ENCODE measurements at places on chromosomes 3 and 15. TPM values are rescaled to one million over a fixed set of nuclear protein-coding genes. Genes with fewer than 3 reads are reported as not detected.

Gene CAV3
- total RNA-seq = 0.33 TPM

DNA sequence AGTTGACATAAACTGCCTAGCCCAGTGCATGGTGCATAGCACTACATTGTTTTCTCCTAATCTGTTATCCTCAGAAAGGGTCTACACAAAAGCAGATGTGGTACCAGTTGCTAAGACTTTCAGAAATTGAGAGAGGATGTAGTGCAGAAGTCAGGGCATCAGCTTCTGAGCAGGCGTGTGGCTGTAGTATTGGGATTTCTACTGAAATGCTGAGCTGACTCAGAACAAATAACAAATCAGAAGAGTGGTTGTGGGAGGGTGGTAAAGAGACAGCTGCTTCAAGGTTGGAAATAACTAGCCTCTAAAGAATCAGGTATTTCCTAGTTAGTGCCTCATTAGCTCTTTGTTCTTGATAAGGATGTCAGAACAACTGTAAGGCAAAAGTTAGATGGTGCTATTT, 161.3 kb downstream of the AKAP13 start:
- no peak for ATAC-seq

Gene NRG4
- total RNA-seq = 1.6 TPM

DNA sequence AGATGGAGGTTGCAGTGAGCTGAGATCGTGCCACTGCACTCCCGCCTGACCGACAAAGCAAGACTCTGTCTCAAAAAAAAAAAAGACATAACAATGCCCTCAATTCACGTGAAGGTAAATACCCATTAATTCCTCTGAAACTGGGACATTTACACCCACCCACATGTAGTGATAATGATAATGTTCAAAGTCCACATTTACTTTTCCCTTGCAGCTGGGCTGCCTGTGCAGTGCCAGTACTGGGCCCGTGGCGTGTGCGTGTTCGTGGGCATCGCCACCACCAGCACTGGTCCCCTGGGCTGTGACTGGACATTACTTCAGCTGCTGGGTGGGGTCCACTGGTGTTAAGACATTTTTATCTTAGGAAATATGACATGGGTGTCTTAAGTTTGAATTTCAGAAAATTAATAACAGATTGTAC, 123.6 kb downstream of the SLC25A26 start:
- ATAC-seq = no peak

Gene EID1
- 241 TPM for total RNA-seq

Gene CCR2
- 0.43 TPM for total RNA-seq

GRCh38 chr3:52423173-52423572, 21.7 kb downstream of the SEMA3G start:
- no peak for ATAC-seq

Gene MUSTN1
- 1.9 TPM for total RNA-seq

Gene ATP13A5
- total RNA-seq = not detected

GRCh38 chr3:139548801-139549200, 9.3 kb upstream of the RBP1 start:
- peak; percentile 75 for ATAC-seq

Gene C3orf38
- total RNA-seq = 37.3 TPM

DNA sequence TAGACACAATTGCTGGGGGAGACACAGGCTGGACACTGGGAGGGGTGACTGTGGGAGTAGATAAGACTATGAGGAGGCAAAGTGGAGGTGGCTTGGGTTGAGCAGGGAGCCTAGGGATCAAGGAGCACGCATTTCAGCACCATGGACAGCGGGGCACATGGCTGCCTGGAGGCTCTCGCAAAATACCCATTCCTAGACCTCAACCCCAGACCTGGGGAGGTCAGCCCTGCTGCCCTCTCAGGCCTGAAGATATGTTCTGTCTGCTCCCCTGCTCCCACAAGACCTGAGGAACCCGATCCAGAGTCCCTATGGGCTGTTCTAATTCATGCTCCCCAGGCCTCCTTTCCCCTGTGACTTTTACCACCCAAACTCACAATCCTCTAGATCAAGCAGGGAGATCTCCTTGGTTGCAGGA, 16.0 kb upstream of the CPEB1 start:
- ATAC-seq = no peak

Gene CFAP20DC
- total RNA-seq = 2.9 TPM

Gene GOLGA8J
- total RNA-seq = not detected

GRCh38 chr15:68888419-68888818, 41.9 kb upstream of the SPESP1 start:
- no peak for ATAC-seq

- peak; percentile 83 for ATAC-seq
Observed at GRCh38 chr15:72800833-72801481, 17.4 kb upstream of the ADPGK start.

GRCh38 chr3:172319595-172319994, 128.7 kb downstream of the GHSR start:
- peak; percentile 45 for ATAC-seq

- peak; percentile 95 for ATAC-seq
Observed at GRCh38 chr3:40971191-40972168, 227.8 kb upstream of the CTNNB1 start.

Gene KNSTRN
- total RNA-seq = 26.4 TPM

GRCh38 chr15:43184407-43185124, 637 bp upstream of the CCNDBP1 start:
- ATAC-seq = no peak

- ATAC-seq = no peak
Observed at GRCh38 chr15:67031331-67031730, 34.1 kb upstream of the SMAD3 start.

- ATAC-seq = no peak
Observed at GRCh38 chr3:66665021-66665695, 164.3 kb upstream of the LRIG1 start.

- ATAC-seq = no peak
Observed at GRCh38 chr3:5799398-5799797, 611.9 kb downstream of the EDEM1 start.

DNA sequence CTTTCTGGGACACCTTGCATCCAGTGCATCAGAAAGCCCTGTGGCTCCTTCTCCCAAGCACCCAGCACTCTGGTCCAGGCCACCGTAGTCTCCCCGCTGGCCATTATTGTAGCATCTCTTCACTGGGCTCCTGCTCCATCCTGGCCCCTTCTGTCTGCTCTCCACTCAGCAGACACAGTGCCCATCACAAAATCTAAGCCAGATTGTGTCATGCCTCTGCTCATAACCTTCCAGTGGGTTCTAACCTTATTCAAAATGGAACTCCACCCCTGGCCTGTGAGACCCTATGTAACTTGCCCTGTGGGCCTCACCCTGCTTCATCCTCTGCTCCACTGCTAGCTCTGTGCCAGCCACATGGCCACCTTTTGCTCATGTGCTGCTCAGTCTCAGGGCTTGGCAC, 31.7 kb upstream of the PRR23E start:
- no peak for ATAC-seq

Gene MORC1
- total RNA-seq = not detected

Gene CCR3
- not detected for total RNA-seq

Gene VEPH1
- 3.0 TPM for total RNA-seq

DNA sequence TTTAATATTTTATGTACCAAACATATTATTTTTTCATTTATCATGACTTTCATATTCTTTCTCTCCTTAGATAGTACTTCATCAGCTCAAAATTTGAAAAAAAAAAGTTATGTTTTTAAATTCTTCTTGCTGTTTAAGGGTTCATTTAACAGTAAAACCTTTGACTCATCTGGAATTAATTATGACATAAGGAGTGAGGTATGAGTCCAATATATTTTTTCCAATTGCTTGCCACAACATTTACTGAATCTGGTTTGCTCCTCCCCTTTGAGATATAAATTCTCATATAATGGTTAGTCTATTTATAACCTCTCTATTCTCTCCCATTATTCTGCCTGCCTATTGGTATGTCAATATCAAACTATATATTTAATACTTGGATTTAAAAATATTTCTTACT, 387.8 kb downstream of the TUSC7 start:
- ATAC-seq = no peak

DNA sequence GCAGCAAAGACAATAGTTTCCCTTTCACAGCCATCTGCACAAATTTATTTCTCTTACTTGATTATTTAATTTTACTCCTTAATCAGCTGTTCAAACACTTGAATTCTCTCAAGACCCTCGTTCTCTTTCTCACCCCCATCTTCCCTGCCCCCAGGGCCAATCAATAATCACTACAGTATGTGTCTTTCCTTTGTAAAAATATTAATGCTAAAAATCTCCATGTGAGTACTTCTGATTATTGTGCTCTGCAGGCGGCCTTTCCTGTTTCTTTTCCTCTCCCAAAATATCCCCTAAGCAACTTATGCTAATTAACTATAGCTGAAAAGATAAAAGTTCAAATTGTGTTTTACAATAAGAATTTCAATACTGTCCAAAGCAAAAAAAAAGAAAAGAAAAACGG, 617.0 kb upstream of the CBLB start:
- no peak for ATAC-seq
